ENCODE measurements at places on chromosomes 3 and 15.
A peak's percentile ranks its signal among the peaks of the same experiment; 100 is the strongest.

- no peak for DNase-seq
Observed at GRCh38 chr3:189839576-189839975, 208.4 kb downstream of the TP63 start.

GRCh38 chr3:87503900-87504498 is 227.6 kb upstream of the POU1F1 start:
- no peak for DNase-seq

DNA sequence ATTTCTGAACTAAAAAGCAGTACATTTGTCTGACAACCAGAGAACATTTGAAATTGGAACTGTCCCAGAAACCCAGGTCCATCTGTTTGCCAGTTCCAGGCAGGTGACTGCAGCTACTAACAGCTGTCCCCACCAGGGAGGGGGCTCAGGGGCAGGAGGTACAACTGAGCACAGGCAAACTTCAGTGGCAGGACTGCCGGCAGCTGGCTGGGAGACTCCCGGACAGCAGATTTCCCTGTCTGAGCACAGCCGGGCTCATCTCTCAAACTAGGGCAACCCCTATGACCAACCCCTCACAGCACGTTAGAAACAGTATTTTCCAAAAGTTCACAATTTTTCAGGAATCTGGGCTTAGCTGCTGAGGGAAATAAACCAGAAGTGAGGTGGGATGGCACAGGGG is 88.8 kb downstream of the MEGF11 start:
- no peak for DNase-seq

- no peak for DNase-seq
Observed at GRCh38 chr3:16383864-16384263, 118.9 kb downstream of the OXNAD1 start.

DNA sequence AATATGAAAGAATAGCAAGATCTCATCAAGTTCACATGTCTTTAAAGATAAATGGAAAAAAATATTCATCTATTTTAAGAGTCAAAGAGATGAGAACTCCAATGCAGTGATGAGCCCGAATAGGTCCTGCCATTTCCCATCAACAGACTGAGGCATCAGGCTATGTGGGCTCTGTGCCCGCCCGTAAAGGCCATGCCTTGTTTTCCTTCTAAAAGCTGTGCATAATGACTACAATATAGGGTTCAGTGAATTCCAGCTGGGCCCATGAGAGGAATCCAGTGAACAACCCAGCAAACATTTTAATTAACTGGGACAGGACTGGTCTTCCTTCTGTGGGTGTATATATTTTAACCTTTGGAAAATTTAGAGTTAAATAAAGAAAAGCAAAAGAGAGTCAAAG is 44.6 kb downstream of the RASGRP1 start:
- no peak for DNase-seq

- peak; percentile 55 for DNase-seq
Observed at GRCh38 chr15:56869573-56869972, 48.9 kb upstream of the TCF12 start.

- DNase-seq, result no peak
Observed at GRCh38 chr3:78507196-78507984, 1260.4 kb downstream of the ROBO1 start.

GRCh38 chr15:88894348-88894818 is 961 bp downstream of the HAPLN3 start:
- peak; percentile 88 for DNase-seq

DNA sequence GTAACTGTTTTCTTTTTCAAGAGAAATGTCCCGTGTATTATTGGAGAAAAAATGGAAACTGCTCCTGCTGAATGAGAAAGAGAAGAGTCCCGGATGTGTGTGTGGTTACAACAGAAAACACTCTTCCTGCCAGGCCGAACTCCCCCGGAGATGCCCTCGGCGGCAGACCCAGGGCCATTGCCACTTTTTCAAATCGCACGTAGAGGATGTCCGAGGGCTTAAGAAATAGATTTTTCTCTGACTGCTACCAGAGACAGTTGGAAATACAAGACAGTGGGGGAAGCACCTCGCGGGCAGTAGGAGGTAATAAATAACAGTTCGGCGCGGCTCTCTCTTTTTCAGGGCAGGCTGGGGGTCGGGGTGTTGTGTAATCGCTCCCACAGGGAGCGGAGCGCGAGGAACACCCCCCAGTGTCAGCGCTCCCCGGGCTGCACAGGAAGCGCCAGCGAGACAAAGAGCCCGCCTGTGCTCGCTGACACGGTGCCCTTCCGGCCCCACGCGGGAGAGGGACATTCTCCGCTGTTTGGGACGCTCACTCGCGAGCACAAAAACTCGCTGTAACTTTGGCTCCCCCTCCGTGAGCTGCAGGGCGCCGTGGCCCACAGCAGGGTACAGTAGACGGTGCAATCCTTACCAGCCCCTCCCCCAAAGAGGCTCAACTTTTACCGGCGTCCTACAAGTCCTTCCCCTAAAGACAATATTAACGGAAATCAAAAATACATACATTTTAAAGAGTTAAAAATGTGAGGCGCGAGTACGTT is 1.1 kb downstream of the VGLL4 start:
- DNase-seq, result peak; percentile 84

DNA sequence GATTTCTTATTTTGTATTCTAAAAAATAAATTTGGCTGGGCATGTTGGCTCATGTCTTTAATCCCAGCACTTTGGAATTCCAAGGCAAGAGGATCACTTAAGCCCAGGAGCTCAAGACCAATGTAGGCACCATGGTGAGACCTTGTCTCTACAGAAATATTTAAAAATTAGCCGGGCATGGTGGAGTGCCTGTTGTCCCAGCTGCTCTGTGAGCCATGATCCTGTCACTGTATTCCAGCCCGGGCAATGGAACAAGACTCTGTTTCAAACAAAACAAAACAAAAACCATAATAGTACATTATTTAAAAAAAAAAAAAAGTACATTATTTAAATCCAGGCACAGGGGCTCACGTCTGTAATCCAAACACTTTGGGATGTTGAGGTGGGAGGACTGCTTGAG is 5.5 kb upstream of the RTF1 start:
- DNase-seq, result no peak

DNA sequence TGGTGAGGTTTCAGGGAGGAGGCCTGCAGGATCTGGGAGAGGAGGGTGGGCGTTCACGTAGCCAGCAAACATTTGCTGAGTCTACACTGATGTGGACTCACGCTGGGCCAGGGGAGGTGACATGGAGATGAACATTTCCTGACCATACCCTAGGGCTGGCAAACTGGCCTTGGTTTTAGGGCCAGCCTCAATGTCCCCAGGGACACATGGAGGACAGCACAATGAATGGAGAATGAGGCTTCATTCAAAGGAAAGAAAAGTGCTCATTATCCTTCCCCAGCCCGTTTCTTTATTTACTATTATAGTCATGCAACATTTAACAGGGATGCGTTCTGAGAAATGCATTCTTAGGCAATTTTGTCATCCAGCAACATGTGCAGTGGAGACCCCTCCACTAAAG is 26.8 kb downstream of the ACAN start:
- DNase-seq, result no peak

- DNase-seq, result peak; percentile 95
Observed at GRCh38 chr3:18556503-18557135, 131.5 kb upstream of the SATB1 start.

DNA sequence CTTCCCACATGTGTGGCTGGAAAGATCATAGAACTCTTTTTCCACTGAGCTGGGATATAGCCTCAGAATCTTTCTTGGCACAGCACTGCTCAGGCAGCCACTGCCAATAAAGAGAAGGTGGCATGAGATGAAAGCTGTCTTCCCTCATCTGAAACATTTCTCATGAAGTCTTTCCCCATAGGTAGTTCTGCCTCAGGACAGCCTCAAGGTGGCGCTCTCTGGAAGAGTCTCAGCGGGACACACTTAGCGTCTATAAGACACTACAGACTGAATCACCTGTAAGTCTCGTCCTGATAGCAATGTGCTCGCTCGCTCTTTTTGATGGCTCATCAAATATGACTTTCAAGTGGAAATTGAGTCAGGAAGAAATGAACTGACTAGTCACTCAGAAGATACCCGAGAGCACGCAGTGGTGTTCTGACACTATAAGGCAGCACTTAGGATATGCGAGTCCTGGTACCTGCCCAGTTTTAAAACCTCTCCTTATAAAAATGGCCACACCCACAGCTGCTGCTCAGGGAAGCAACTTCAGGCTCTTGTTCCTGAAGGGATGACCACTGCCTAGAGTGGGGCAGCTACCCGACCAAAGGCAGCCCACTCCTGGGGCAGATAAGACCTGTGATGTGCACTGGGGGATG is 269.5 kb downstream of the SUCLG2 start:
- DNase-seq, result peak; percentile 58

DNA sequence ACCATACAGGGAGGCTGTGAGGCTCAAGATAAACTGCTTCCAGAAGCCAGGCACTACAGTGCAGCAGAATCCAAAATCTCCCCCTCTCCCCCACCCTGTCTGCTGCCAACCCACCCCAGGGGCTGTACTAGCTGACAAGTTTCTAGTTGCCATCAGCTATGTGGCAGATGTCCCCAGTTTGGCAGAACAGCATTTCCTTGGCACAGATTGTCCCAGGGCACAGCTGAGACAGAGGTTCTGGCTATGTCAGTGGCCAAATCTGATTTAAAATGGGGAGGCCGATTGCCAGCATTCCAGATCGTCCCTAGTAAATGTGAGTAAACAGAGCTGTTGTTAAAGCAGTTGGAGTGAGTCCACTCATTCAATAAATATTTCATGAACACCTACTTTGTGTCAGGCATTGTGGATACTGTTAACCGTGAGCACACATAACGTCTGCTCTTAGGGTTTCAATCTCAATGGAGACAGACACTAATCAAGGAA is 28.0 kb upstream of the CCDC174 start:
- DNase-seq, result no peak

- DNase-seq, result peak; percentile 43
Observed at GRCh38 chr3:66938338-66938963, 59.7 kb upstream of the KBTBD8 start.

GRCh38 chr3:169842960-169843359 is 26.8 kb downstream of the LRRC31 start:
- DNase-seq, result no peak

DNA sequence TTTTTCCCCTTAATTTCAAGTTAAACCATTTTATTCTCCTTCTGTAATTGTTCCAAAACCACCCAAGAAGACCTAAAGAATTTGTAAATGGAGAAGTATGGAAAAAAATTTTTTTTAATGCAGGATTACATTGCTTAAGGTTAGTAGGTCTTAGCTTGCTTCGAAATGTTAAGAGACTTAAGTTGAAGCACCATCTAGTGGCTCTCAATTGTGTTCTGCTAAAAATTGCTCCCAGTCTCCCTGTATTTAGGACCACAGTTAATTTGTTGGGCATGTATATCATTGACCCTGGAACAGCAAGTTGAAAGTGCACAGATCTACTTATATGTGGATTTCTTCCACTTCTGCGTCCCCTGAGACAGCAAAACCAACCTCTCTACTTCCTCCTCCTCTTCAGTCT is 32.4 kb downstream of the CD200R1L start:
- no peak for DNase-seq

GRCh38 chr3:171788546-171789351 is 21.5 kb downstream of the PLD1 start:
- no peak for DNase-seq

GRCh38 chr15:60853109-60853508 is 374.2 kb upstream of the ICE2 start:
- no peak for DNase-seq

GRCh38 chr3:152469248-152470025 is 200.7 kb downstream of the MBNL1 start:
- DNase-seq, result no peak

GRCh38 chr15:81911022-81911971 is 134.5 kb downstream of the MEX3B start:
- no peak for DNase-seq

GRCh38 chr3:155230382-155230781 is 63.1 kb downstream of the STRIT1 start:
- no peak for DNase-seq

- no peak for DNase-seq
Observed at GRCh38 chr3:76961284-76961683, 78.6 kb upstream of the ROBO2 start.

DNA sequence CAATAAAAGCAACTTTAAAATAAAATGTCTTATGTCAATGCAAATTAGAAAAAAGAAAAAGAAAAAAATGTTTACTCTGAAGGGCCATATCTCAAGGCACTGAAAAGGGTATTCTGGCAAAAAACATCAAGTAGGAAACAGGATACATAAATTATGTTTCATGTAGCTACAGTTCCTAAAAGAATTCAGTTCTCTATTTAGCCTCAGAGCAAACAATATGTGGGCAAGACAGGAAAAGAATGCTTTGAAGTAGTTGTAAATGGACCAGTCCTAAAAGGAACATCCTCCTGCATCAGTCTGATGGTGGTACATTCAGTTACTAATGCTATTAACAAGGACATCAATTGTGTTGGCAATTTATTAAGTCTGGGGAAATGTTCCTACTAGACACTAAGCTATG is 8.1 kb downstream of the COMMD2 start:
- no peak for DNase-seq

GRCh38 chr3:152973575-152973974 is 138.6 kb downstream of the P2RY1 start:
- DNase-seq, result no peak

DNA sequence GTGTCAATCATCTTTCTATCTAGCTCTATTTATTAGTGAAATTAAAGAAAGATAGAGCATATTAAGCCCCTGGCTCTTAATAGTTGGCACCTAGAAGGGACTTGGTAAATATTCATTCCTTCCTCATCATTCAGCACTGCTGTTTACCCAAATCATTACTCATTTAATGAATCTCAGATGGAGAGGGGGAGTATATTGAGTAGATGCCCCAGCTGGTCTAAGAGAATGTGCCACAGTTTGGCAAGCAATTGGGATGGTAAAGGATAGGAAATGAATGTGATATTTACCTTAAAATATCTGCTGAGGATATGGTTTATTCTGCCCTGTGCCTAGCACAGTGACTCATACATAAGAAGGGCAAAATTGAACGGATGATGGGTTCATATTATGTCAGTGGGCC is 6.0 kb downstream of the IL1RAP start:
- no peak for DNase-seq

DNA sequence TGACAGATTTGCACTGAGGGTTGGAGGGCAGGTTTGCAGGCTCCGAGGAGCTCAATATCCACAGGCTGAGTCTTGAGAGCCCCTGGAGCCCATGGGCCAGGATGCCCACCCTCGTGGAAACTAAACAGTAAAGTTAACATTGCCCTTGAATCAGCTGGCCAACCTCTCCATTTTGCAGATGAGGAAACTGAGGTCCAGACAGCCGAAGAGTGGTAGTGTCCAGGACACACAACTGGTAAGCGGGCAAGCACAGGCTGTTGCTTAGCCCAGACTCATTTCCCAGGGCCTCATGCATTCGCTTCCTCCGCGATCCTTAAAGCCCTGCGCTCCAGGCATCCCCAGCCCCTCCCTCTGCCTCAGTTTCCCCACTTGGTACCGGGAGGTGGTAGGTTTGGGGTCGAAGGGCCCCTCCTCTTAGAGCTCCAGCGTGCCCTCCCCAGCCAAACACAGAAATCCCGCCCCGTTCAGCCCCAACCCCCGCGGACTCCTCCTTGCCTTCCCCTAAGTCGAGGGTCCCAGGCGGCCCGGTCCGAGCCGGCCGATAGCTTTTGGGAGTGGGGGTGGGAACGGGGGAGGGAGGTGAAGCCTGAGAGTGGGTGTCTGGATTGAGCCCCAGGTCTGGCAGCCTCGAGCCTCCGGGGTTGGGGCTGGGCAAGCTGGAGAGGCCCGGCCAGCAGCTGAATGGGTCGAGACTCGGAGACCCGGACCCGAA is 3.5 kb downstream of the PTH1R start:
- no peak for DNase-seq

- no peak for DNase-seq
Observed at GRCh38 chr15:92009162-92009561, 155.7 kb downstream of the SLCO3A1 start.
